WERI-Rb-1 (cell line): ENCODE measurements at places on chromosomes 7 and 10.
A peak's percentile ranks its signal among the peaks of the same experiment; 100 is the strongest.

- no peak for DNase-seq
These were observed 109.8 kb downstream of the PTPRN2 start for GRCh38 chr7:158477866-158478265.

- no peak for DNase-seq
These were observed 117.0 kb downstream of the TYW1B start for GRCh38 chr7:72710983-72711382.

DNA sequence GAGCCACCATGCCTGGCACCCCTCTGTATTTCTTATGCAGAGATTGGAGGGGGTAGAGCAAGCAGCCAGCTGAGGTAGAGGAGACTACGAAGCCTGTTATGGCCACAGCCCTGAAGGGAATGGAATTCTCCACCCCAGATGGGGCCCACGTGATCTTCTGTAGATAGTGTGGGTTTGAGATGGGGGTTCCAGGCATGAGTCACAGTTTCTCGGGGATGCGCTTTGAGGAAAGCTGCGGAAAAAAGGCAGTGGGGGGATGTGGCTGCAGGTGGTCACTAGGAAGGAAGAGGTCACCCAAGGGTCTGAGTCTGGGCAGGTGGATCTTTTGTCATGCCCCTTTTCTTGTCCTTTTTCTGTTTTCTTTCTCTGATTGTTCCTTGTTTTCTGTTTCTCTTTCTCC lies 11.5 kb downstream of the FAM131B start:
- DNase-seq: no peak

DNA sequence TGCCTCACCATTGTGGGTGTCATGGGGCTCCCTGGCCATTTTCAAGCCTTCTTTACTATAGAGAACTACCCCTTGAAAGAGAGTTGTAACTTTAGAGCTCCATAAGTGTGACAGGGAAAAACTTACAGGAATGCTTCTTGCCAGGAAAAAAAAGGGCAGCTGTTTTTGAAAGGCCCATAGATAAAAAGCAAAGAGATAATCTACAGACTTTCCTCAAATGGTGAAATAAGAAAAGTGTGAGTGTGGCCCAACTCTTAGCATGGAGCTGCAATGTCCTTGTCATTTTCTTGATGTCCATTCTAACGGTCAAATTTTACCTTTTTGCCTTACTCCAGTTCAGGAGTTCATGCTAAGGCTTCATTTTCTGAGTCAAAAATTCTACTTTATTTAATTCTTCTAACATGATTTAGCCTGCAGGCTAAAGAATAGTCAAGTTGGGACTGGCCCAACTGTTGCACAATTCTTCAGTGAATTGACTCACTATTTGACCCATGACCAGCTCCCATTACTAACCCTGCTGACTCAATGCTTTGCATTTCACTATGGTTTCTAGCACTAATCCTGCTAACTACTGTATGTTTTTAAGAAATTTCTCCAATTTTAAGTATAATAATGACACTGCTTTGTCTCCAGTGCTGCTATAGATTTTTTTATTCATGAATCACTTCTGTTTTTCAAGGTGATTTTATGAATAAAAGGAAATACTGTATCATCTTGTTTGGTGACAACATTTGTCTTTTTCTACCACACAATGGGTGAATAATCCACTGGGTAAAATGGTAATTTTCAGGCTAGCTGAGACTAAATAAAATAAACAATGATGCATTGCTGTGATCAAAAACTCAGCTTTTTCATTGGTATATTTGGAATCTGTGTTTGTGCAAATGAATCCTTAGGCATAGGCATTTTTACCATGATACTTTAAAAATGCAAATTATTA lies 41.4 kb upstream of the SGCE start:
- DNase-seq: no peak

DNA sequence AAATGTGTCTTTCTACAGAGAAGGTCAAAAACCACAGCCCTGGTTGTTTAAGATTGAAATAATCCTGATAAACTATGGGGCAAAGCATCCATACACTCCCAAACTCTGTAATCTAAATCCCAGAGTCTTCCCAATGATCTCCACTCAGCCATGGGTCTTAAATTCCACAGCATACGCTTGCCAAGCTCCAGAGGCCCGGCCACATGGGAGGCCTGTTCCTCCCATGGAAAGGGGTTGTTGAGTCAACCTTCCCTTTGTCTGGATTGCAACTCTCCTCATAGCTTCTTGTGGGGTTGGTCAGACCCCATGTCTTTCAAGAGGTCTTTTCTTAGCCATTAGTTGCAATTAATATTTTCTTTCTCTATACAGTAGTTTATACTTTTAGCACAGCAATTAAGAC lies 718 bp upstream of the STEAP4 start:
- DNase-seq: no peak

GRCh38 chr10:130470286-130470685 lies 334.1 kb downstream of the GLRX3 start:
- no peak for DNase-seq

- DNase-seq: no peak
These were observed 14.9 kb downstream of the MET start for GRCh38 chr7:116686812-116687419.

GRCh38 chr7:18494821-18495408 lies 634 bp upstream of the HDAC9 start:
- DNase-seq: no peak

DNA sequence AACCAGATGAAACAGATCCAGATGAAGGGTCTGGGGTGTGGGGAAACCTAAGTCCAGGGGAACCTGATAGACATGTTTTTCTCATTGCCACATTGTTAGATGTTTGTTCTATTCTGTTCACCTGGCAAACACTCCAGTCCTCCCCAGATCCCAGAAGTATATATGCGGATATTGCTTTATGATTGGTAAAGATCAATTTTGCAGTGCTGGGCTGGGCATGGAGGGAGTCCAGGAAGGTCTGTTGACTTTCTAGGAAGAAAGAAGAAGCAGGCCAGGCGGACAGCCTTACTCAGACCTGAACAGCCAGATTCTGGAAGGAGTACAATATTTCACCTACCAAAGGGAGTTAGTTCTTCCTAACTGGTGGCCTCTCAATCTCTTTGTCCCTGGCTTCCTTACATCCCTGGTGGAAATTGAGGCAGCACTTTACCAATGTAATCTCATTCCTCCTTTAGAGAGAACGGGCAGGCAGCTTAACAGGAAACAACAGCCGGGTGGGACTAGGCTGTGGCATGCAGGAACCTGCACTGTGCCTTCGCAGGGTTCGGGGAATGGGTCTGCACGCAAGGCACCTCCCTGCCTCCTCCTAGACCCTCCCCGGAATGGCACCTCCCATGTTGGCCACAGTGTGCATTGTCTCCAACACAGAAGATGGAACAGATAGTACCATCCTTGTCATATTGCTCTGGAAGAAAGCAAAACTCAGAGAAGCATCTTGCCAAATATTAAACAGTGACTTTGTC lies 930 bp downstream of the GIMAP6 start:
- DNase-seq: no peak

DNA sequence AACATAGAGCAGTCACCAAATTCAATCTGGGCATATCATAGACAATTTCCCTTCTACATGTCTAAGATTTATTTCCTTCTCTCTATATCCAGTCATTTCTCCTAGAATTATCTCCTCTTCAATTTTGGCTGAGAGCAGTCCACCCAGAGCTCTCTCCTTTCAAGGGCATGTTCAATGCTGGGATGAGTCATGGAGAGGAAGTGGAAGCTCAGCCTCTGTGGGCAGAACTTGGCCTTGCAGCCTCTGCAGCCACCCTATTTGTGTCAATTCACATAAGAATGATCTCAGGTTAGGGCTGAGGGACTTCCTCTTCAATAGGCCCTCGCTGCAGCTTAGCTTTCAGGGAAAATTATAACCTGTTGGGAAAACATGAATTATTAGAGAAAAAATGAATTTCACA lies 560.8 kb downstream of the POM121L12 start:
- DNase-seq: no peak

DNA sequence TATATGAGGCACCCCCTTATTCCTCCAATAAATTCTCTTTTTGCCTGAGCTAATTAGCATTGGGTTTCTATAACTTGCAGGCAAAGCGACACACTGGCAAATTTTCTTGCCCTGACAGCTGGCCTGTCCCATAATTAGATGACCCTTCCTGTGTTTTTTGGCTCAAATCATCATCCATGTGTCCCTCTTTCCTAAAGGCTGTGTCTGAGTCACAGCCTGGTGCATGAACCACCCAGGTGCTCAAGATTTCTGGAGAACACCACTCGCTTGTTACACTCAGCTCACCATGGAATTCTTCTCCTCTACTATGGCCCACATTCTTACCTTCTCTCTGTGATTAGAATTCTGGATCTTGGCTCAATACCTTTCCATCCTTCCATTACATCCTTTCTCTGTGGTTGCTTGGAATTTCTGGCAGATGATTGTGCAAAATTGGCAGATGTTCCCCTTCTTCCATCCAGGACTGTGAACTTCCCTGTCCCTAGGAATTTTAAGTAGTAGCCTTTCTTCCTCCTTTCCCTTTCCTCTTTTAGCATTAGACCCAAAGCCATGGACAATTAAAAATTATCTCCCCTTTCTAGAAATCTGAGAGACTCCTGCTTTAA lies 116.0 kb upstream of the ANKRD1 start:
- DNase-seq: no peak

DNA sequence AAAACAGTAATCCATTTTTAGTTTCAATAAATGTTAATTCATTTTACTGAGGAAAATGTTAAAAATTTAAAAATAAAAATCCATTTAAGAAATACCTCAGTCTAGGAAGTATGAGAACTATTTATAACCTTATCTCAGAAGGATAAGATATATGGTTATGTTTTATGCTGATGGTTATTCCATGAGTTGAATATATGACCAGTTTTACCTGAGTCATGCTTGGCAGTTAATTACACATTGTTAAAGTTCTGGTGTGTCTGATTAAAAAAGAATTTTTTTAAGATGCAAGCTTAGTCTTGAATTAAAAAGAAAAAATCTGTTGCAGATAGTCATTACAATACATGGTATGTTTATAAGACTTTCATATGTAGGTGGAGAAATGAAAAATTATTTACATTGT lies 191.7 kb downstream of the ARL4A start:
- no peak for DNase-seq

DNA sequence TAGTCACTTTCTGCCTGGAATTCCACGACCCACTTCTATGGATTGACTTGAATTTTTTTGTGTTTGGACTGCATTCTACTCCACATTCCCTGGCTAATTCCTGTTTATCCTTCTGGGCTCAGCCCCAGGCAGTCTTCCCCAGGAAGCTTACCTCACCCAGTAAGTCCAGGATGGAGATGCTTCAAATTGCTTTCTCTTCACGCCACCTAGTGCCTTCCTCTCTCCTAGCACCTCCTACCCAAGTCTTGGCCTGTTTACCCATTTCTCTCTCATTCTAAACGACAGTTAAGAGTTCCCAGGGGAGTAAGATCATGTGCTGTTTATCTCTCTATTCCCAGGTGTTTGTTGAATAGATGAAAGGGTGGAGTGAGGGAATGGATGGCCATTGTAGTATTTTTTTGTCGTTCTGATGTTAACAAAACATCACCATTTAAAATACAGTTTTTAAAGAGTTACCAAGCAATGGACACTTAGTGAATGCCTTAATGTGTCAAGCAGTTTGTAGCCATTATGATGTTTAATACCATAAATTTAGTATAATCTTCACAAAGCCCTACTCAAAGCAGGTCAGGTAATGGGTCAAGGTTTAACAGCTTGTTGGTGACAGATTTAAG lies 45.5 kb upstream of the TARP start:
- peak; percentile 81 for DNase-seq

DNA sequence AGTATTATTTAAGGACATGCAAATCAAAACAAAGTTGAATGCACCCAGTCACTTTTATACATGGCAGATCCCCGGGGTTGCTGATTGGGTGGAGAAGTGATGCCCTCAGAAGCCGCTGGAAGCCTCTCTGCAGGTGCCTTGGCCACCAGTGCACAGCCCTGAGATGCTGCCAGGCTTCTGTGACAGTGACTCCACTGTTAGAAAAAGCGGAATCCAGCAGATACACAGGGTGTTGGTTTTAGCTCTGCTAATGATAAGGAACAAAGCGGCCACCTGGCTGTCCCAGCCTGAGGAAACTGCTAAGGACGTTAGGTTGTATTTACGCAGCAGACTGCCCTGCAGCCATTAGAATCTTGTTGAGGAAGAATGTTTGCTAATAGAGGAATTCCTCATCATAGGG lies 47.5 kb downstream of the JAKMIP3 start:
- no peak for DNase-seq

DNA sequence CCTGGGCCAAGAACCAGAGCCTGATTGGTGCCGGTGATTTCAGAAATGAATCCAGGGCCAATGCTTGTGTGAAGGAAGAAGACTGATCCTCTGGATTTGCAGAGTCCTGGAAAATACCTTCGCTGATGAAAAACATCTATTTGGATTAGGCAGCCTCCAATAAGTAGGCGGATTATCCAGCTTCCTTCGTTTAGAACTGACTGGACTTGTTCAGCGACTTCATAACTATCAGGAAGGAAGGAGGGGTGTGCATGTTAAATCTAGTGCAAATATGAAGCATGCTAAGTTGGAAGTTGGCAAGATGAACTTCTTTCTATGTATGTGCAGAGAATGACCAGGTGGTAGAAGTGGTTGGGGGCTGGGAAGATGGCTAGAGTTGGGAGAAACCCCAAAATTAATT lies 41.0 kb downstream of the NKX2-3 start:
- DNase-seq: peak; percentile 25

DNA sequence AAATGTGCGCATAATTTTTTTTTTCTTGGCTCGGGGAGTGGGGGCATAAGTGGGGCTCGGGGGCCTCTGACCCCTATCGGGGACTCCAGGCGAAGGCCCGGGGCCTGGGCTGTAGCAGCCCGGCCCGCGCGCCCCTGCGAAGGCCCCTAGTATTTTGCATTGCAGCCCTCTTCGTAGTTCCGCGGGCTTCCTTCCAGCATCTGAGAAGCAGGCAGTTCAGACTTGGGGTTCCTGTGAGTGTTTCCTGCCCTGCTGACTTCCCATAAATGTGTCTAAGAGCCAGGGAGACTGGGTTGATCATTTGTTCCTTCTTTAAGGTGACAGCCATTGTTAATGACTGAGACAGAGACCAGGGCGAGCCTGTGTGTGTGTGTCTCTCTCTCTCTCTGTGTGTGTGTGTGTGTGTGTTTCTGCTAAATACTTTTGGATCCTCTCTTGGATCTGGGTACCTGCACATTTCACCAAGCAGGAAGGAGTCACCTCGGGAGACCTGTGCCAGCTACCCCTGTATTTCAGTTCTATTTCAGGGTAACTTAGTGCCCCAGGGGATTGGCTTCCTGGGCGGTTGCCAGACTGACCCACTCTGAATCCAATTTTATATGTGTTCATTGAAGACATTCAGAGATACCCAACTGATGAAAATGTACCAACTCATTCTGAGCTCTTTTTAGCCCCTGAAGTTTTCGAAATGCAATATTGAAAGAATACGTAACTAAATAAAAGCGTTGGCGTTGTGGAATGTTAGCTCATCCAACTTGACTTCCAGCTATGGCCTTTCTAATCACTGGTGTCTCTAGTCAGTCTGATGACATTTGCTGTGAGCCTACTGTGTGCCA lies 805 bp downstream of the MSRB2 start:
- DNase-seq: no peak
